ENCODE measurements at places on chromosomes 11 and 22. TPM values are rescaled to one million over a fixed set of nuclear protein-coding genes. Genes with fewer than 3 reads are reported as not detected.

Gene PRG3
- total RNA-seq: not detected

Gene CCT8L2
- not detected for total RNA-seq

Gene PRODH
- total RNA-seq: 0.84 TPM

GRCh38 chr11:106853850-106854401 is 164.3 kb downstream of the GUCY1A2 start:
- H3K27me3 ChIP-seq: no peaks in the 10 kb centered on the region
- DNase-seq: no peak
- no peaks in the 10 kb centered on the region for H3K4me1 ChIP-seq
- no peaks in the 10 kb centered on the region for H3K36me3 ChIP-seq

Gene GRM5
- total RNA-seq: not detected

DNA sequence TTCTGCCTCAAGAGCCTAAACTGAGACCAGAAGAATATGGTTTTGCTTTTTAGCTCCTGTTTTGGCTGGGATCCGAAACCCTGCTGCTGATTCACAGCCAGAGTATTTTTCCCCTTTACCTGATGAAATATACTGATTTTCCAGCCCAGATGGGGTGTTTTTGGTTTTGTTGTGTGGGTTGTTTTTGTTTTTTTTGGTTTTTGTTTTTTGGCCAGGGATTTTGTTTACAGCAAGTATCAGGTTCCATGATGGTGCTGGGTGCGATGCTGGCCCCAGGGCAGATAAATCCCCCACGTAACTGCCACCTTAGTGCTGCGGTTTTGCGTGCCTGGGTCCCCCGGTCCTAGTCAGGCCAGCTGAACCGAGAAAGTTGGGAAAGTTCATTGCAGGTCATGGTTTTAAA is 103.7 kb downstream of the ZBTB16 start:
- no peaks in the 10 kb centered on the region for H3K36me3 ChIP-seq
- peaks cover 68% of the 10 kb centered on the region for H3K27me3 ChIP-seq
- H3K4me1 ChIP-seq: peaks cover 50% of the 10 kb centered on the region
- no peak overlapping the region for H3K27ac ChIP-seq
- H3K4me3 ChIP-seq: peak overlapping the region; percentile 30
- DNase-seq: peak; percentile 59

- H3K4me3 ChIP-seq: no peak overlapping the region
- peaks cover 19% of the 10 kb centered on the region for H3K4me1 ChIP-seq
- no peak for DNase-seq
- H3K27ac ChIP-seq: no peak overlapping the region
These were observed 16.9 kb downstream of the ELFN2 start for GRCh38 chr22:37410174-37411055.

Gene GDPD4
- not detected for total RNA-seq

DNA sequence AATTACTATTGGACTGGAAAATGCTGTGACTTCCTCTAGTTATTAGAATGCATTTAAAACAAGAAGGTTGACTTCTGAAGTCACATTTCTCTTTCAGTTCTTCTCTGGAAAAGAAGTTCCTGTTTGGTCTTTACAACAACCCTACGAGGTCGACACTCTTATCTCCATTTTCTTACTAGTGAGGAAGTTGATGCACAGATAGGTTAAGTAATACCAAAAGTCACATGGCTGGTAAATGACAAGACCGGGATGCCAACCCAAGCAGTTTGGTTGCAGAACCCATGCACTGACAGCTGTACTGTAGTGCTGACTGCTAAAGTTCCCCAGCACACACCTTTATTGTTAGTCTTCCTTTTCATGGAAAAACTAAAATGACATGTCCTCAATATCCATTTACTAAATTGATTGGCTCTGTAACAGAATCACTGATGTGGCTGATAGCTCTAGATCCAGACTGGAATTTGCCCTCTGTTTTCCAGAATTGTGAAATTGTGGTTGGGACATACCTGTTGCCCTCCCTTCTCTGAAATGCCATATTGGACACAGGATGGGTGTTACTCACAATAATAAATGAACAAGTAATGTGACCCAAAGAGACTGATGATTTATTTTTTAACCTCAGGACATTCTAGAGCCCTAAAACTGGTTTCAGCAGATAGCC is 9.4 kb upstream of the TECTA start:
- no peak for DNase-seq
- H3K27ac ChIP-seq: no peak overlapping the region
- H3K4me1 ChIP-seq: no peaks in the 10 kb centered on the region
- H3K4me3 ChIP-seq: no peak overlapping the region
- no peaks in the 10 kb centered on the region for H3K27me3 ChIP-seq
- no peaks in the 10 kb centered on the region for H3K36me3 ChIP-seq

DNA sequence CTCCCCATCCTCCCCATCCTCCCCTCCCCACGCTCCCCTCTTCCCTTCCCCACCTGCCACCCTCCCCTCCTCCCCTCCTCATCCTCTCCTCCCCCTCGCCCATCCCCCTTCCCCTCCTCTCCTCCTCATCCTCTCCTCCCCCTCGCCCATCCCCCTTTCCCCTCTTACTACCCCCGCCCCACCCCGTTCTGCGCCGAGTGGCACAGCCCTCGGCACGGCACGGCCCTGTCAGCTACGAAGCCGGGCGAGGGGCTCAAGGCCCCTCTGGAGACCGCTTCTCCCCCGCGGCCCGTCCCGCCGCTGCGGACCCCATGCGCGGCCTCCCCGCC is 449.9 kb downstream of the OPCML start:
- no peak overlapping the region for H3K27ac ChIP-seq
- peaks cover 31% of the 10 kb centered on the region for H3K27me3 ChIP-seq
- H3K36me3 ChIP-seq: no peaks in the 10 kb centered on the region
- H3K4me1 ChIP-seq: no peaks in the 10 kb centered on the region

Gene YPEL1
- total RNA-seq: 0.23 TPM

GRCh38 chr11:12716816-12717215 is 42.6 kb downstream of the TEAD1 start:
- no peak overlapping the region for H3K27ac ChIP-seq
- H3K4me3 ChIP-seq: no peak overlapping the region
- H3K4me1 ChIP-seq: peaks cover 15% of the 10 kb centered on the region
- H3K36me3 ChIP-seq: no peaks in the 10 kb centered on the region
- H3K27me3 ChIP-seq: no peaks in the 10 kb centered on the region
- DNase-seq: no peak

Gene CLTCL1
- total RNA-seq: 5.5 TPM

- no peaks in the 10 kb centered on the region for H3K4me1 ChIP-seq
- H3K36me3 ChIP-seq: no peaks in the 10 kb centered on the region
- no peak overlapping the region for H3K27ac ChIP-seq
- no peak overlapping the region for H3K4me3 ChIP-seq
- H3K27me3 ChIP-seq: no peaks in the 10 kb centered on the region
These were observed 852.3 kb downstream of the BRD1 start for GRCh38 chr22:48975316-48975741.

DNA sequence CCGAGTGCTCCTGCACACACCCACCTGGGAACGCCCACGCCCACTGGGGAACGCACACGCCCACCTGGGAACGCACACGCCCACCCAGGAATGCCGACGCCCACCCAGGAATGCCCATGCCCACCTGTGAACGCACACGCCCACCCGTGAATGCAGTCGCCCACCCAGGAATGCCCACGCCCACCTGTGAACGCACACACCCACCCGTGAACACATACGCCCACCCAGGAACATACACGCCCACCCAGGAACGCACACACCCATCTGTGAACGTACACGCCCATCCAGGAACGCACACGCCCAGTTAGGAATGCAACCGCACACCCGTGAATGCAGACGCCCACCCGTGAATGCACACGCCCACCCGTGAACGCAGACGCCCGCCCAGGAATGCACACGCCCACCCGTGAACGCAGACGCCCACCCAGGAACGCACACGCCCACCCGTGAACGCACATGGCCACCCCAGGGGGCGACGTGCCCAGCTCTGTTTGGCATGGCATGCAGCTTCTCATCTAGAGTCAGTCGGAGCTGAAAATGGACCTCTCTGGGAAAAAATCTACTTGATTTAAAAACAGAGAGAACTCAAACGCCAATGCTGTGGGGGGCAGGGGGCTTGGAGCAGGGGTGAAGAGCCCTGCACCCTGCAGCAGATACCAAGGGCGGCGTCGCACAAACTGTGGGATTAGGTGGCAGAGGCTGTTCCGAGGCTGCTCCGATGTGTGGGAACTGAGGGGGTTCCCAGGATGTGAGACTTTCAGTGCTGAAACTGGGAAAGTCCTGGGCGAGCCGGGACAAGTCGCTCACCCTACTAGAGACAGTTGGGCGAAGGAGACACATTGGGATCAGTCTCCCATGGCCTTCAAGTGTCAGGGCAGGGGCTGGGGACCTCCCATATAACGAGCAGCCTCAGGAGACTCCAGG is 83.3 kb downstream of the MYEOV start:
- 0 out of 2 replicates have a peak, but pooled peaks cover 5% of the 10 kb centered on the region for H3K4me1 ChIP-seq
- no peak for DNase-seq

DNA sequence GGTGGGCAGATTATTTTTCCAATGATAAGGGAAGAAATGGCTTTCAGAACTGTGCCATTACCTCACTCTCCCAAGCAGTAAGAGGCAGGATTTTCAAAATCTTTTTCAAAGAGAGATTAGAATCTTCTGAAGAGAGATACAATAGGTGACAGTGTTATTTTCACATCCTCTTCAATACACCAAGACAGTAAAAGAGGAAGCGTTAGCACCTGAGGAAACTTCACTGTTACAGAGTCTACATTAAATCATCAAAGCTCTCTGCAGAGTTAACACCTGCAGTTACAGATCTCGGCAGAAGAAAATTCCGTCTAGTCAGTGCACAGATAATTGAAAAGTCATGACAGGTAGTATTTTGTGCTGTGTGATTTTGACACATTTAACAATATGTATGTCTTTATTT is 144.9 kb downstream of the PGR start:
- DNase-seq: no peak
- no peak overlapping the region for H3K4me3 ChIP-seq
- no peaks in the 10 kb centered on the region for H3K36me3 ChIP-seq
- H3K27ac ChIP-seq: no peak overlapping the region
- H3K4me1 ChIP-seq: peaks cover 9% of the 10 kb centered on the region

DNA sequence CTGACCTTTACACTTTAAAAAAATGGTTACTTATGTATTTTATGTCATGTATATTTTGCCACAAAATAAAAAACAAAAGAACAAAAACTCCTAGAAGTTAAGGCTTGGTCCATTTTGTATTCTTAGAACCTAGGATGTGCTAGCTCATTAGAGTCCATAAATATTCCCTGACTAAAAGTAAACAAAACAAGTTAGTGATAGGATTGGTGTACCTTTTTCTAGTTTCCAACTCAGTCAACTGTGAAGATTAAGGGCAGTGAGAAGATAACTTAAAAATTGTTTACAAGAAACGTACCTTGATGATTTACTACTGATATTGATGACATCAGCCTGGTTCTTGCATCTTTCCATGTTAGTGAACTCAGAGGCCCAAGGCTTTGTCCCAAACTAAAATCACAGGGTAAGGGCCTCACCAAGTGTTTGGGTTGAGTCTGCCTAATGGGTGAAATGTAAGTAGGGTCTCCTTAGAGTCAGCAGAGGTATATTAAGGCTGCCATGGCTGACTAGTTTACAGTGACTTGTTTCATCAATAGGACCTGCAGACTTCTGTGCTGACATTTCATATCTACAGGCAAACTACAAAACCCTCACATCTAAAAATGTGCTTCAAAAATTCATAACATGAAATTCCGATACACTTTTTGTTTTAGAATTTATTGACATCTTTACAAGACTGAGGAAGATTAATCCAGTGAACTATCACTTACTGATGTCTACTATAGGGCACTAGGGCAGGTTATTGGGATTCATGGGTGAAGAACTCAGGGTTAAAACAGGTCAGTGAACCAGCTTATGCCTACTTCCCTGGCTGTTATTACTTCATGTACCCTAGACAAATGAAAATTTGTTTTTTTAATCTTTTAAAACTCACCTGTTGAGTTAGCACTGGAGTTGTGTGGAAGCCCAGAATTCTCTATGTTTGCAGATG is 4.4 kb downstream of the TMEM123 start:
- no peaks in the 10 kb centered on the region for H3K27me3 ChIP-seq
- peaks cover 40% of the 10 kb centered on the region for H3K4me1 ChIP-seq
- no peak for DNase-seq
- peaks cover 38% of the 10 kb centered on the region for H3K36me3 ChIP-seq

DNA sequence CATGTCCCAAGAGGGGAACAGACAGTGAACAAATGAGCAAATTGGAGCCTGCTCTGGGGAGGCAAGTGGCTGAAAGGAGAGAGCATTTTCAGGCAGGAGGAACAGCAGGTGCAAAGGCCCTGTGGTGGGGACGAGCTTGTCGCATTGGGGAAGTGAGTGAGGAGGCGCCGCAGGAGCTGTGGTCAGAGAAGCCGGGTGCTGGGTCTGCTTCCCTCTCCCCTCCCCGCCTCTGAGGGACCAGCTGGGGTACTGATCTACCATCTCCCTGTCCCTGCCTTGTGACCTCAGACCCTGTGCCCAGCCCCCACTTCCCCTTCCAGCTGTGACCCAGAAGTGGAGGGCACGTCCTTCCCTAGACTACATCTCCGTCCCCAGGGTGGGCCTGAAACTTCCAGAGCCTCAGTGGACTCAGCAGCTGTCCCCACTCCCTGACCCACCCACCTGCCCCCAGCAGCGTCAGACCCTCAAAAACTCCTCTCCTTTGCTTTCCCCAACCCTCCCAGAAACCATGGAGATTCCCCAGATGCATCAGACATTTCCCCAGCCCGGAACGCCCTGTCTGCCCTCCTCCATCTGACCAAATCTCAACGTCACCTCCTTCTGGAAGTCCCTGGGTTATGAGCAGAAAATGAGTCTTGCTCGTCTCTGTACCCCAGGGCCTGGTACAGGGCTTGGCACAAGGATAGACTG is 19.7 kb upstream of the PDGFB start:
- H3K27ac ChIP-seq: no peak overlapping the region
- no peaks in the 10 kb centered on the region for H3K27me3 ChIP-seq
- no peaks in the 10 kb centered on the region for H3K4me1 ChIP-seq
- no peak for DNase-seq
- no peak overlapping the region for H3K4me3 ChIP-seq
- no peaks in the 10 kb centered on the region for H3K36me3 ChIP-seq

Data from PC-3 (cell line).